ENCODE measurements at places on chromosomes 12 and 14.

- no peak for DNase-seq
Observed at GRCh38 chr12:104775731-104776231, 182.3 kb downstream of the SLC41A2 start.

- DNase-seq = no peak
Observed at GRCh38 chr14:65904988-65905387, 492.5 kb downstream of the FUT8 start.

DNA sequence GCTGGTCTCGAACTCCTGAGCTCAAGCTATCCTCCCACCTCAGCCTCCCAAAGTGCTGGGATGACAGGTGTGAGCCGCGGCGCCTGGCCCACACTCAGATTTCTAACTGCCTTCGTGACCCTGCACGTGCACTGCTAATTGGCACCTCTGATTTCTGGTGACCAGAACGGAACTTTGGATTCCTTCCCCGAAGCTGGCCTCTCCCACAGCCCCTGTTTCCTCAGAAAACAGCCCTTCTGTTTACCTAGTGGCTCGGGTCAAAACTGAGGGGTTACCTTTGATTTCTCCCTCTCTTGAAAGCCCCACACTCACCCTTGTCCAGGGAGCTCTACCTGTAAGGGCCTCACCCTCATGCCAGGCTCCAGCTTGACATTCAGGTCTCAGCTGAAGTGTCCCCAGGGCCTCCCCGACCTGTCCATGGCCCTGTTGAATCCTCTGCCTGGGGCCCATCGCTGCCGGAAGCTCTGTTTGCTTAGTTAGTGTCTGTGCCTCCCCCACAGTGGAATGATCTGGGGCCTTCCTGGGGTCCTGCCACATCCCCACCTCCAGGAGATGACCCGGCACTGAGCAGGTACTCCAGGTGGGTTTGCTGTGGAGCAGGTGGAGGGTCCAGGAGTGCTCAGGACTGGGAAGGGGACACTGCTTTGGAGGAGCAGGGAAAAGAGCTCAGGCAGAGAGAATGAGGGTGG is 24.4 kb upstream of the FAM181A start:
- DNase-seq = no peak

DNA sequence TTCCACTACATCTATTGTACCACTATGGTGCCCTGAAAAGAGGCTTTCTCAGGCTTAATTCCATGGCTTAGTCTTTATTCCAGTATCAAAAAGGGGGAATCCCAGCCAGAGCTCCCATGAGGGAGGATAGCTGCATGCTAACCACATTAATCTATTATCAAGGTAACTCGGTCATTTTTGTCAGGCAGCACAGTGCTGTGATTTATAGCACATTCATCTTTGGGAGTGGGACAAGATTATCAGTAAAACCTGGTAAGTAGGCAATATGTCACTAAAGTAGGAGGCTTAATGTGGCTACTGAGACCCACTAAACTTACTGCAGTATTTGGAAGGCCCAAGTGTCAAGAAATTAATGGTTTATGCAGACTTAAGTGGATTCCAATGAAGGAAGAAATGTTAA is 58.9 kb downstream of the DAD1 start:
- DNase-seq = no peak
